ENCODE measurements at places on chromosomes 1 and 21.

DNA sequence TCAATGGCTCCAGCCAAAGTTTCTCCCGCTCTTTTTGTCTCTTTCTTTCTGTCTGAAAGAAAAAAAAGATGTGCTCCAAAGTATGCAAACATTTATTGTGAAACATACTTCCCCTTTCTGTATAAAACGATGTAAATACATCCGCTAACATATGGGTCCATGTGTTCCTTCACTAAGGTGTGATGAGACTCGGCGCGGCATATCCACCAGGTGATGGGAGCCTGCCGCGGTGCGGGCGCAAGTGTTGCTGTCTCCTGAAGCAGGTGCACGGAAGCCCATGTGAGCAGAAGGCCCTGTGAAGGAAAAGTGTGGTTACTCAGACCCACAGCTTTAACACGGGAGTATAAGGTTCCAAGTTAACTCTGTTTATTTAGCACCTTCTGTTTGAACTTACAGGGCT lies 466.6 kb upstream of the C1orf87 start:
- DNase-seq = no peak

DNA sequence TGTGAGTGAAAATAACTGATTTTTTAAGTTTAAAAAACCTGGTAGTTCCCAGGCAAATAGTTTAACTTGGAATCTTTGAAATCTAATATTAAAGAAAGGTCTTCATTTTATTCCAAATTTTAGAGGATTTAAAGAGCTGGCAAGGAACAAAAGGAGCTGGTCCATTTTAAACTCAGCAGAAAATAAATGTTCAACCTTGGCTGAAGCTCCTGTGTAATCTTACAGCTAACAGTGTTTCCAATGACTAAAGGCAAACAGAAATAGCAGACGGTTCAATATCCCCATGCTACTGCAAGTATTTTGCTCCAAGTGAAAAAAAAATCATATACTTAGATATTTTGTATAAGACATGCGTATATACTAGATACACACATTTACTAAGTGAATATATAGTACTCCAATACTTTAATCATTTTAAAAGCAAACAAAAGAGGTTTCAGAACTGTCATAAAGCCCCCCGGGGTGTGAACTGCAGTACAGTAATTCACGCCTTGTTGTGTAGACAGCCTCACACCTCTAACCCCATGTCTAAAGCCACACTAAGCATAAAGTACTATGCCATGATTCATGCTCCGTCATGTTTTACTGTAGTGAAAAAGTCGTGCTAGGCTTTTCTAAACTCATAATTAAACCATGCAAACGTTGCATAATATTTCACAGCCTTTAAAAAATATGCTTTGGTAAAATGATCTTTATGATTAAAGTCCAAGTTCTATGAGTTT lies 132.2 kb downstream of the CLIC6 start:
- no peak for DNase-seq

GRCh38 chr1:93995837-93996536 lies 86.8 kb upstream of the GCLM start:
- no peak for DNase-seq

DNA sequence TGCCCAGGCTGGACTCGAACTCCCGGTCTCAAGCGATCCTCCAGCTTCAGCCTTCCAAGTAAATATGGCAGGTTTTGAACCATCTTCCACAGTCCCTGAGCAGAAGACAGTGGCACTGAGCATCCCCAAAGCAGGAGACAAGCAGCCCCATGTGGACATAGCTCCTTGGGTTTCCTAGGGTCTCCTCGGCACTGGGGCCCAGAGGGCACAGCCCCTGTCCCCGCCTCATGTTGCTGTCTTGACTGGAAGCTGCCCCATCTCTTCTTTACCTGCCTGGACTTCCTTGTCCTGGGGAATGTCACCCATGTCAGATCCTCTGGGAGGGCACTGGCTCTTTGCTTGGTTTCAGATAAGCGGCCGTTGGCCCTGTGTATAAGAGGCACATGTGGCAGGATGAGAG lies 263.7 kb upstream of the RAB4A start:
- no peak for DNase-seq

- peak; percentile 47 for DNase-seq
Measured at GRCh38 chr1:163933437-163933836, 611.7 kb downstream of the NUF2 start.

- DNase-seq = no peak
Measured at GRCh38 chr1:30638811-30639210, 84.6 kb downstream of the MATN1 start.

DNA sequence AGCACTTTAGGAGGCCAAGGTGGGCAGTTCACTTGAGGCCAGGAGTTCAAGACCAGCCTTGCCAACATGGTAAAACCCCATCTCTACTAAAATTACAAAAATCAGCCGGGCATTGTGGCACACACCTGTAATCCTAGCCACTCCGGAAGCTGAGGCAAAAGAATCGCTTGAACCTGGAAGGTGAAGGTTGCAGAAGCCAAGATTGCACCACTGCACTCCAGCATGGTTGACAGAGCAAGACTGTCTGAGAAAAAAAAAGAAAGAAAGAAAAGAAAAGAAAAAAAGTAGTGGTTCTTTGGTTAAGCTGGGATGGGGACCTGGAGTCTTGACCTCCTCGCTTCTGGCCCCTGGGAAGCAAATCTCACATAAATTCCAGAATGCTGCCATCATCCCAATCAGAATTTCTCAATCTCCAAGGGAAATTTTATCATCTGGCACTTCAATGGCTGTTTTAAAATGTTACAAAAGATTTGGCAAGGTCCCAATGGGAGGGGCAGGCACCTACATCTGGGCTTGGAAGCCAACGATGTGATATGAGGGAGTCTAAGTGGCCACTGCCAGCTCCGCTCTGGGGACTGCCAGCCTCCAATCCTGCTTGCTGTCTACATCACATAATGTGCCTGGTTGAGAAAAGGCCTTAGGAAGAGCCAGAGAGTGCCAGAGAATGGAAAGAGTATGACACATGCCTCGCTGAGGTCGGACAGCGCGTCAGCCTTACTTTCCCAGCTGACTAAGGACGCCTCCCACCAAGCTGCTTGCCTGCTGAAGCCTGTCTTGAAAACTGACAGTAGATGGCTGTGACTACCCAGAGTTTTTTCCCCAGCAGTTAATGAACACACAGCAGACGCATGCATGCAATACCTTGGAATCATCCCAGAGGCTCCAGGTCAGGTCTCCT lies 42.1 kb upstream of the SRP9 start:
- DNase-seq = no peak

GRCh38 chr21:29443411-29444010 lies 144.8 kb downstream of the BACH1 start:
- DNase-seq = no peak

GRCh38 chr1:201212461-201213055 lies 21.9 kb downstream of the IGFN1 start:
- no peak for DNase-seq

- DNase-seq = no peak
Measured at GRCh38 chr1:84963021-84963420, 33.9 kb downstream of the MCOLN2 start.

DNA sequence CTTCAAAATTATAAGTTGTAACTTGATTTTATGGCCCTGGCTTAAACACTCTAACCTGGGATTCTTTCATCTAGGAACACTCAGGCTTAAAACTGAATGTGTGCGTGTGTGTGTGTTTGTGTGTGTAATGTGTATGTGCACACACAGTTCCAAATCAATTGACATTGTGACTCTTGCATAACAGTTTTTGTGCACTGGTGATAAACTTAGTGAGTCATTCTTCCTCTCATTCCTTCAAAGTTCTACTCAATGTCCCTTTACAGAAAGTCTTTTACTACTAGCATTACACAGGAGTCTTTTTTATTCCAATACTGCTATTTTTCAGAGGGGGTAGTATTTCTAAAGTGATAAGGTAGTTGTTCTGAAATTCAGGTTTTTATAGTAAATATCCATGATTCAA lies 943.6 kb downstream of the KCNT2 start:
- no peak for DNase-seq

- DNase-seq = no peak
Measured at GRCh38 chr1:245512980-245513578, 358.3 kb downstream of the KIF26B start.

DNA sequence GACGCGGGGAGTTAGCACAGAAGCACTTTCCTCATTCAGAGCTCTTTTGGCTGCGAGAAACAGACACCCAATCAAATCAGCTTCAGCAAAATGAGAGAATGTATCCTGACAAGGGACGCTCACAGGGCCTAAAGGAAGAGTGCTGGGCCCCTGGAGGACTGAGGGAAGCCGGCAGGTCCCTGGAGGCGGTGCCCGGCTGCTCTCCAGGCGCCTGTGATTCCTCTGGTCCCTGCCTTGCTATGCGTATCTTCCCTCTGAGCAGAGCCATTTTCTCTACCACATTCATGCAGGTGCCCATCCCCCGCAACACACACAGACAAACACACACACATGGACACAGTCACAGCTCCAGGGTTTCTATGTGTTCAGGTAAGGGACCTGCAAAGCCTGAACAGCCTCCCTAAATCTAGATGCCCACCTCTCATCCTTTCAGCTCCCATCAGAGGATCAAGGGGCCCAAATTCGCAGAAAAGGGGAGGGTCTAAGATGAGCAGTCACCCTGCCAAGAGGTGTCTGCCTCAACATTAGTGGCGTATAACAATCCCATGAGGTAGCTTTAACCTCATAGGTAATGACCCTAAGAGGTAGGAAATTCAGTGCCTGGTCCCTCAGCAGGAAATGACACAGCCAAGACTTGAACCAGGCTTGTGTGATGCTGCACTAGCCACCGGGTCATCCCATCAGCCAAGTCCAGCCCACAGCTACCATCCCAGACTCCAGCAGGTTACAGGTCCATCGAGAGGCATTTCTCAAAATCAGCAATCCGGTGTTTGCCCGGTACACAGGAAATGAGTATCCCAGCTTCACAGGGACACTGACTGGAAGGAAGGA lies 29.0 kb downstream of the PTAFR start:
- no peak for DNase-seq

DNA sequence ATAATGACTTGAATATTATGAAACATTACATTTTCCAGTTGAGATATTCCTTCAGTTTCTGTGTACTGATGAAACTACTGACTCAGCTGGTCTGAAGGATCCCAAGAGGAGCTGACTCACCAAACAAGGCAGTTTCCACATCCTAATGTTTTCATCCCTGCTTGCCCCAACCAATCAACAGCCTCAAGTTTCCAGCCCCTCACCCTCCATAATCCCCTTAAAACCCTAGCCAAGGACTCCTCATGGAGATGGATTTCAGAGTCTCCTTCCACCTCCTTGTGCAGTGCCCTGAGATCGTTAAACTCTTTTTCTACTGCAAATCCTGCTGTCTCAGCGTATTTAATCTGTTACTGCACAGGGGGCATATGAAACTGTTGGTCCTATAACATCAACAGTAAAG lies 83.1 kb upstream of the HAO2 start:
- no peak for DNase-seq

DNA sequence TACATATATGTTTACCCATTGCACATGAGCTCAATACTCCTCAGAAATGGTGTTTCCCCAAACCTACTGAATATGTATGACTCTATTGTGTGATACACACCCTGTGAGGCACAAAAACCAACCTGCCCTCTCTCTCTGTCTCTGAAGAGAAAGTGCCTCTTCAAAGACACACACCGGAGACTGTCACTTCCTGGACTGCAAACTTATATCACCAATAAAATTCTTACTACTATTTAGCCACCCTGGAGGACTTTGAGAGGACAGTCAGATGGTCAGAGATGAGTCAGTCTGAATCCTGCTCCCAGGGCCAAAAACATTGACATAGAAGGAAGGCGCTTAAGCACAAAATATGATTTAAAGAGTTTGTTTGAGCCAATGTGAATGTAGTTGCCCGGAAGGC lies 110.4 kb downstream of the PPIAL4G start:
- no peak for DNase-seq

DNA sequence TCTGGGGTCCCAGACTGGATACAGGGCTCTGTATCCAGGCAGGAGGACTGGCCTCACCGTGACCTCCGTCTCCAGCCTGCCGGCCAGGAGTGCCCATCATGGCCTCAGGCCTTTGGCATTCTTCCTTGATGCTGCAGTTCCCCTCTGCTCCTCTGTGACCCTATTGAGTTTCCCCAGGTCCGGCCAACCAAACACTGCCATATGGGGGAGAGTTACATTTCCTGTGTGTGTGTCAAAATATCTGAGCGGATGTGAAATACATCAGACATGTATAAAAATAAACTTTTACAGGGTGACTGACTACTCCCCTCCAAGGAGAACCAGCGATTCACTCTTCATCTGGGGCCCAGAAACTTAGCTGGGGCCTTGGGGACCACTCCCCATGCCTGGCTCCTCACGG lies 10.2 kb upstream of the UBL4B start:
- DNase-seq = no peak

DNA sequence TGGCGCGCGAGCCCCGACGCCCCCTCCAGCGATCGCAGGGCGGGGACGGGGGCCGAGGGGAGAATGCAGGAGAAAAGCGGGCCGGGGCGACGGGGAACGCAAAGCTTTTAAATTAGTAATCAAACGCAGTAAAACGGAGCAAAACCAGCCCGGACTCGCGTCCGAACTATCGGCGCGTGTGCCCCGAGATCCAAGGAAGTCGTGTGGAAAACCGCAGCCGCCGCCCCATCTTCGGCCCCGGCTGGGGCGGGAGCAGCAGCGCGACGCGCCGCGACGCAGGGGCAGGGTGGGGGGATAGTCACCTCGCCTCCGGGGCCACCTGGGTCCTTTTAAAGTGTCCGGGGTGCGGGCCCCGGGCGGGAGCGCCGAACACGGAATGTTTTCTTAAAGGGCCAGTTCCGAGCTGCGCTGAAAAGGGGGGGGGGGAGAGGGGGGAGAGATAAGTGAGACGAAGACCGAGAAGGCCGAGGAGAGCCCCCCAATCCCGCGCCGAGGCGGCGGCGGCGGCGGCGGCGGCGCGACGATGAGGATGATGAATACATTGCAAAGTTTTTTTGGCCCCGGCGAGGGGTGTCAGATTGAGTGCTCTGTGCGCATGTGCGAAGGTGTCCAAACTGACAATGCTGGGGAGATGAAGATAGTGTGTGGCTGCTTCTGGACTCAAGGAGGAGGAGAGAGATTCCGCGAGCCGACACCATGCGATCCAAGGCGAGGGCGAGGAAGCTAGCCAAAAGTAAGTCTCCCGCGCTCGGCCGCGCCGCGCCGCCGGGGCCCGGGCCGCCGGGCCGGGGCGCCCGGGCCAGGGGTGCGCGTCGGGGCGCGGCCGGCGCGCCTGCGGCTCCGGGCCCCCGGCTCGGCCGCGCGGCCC lies at the start of gene PRDM16:
Gene PRDM16, plus strand, starts transcription at position 640 of the 868 bp plus-strand sequence. Its CDS starts 57 bp downstream, at position 697.
- DNase-seq = no peak

GRCh38 chr1:57158604-57158998 lies 192.8 kb upstream of the C8B start:
- no peak for DNase-seq

GRCh38 chr21:36542312-36543101 lies 62.6 kb upstream of the CLDN14 start:
- DNase-seq = no peak

GRCh38 chr21:33943293-33943692 lies 27.7 kb upstream of the ATP5PO start:
- no peak for DNase-seq

All from NCI-H510A treated with DMSO at 0.1 percent for 48 hours (cell line).